ENCODE measurements at places on chromosomes 5 and 9. TPM values are rescaled to one million over a fixed set of nuclear protein-coding genes. Genes with fewer than 3 reads are reported as not detected.

- DNase-seq, result no peak
Observed at GRCh38 chr9:99030092-99030511, 74.8 kb upstream of the TGFBR1 start.

- no peak for DNase-seq
Observed at GRCh38 chr5:76155536-76155935, 72.4 kb downstream of the SV2C start.

LRRC70 gene
- total RNA-seq, result 7.3 TPM

SLCO4C1 gene
- total RNA-seq, result 0.11 TPM

C5orf58 gene
- total RNA-seq, result not detected

CBY3 gene
- 0.64 TPM for total RNA-seq

DNA sequence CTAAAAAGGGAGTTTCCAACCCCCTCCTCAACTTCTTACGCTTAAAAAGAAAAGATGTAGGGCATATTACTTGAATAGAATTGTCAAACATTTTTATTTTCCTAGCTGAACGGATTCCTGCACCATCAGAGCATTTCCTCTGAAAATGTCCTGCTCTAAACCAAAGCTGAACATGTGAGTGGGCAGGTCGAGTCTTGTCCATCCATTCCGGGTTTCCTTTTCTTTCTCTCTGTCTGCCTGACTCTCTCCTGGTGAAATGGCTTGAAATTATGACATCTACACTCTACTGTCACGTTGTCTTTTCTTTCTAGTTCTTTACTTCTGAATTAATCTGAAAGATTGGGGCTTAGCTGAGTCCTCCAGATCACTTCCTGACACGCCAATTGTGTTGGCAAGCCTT, 39.2 kb upstream of the PTPN3 start:
- no peak for DNase-seq

QRFP gene
- not detected for total RNA-seq

NUDCD2 gene
- total RNA-seq, result 18.0 TPM

- DNase-seq, result no peak
Observed at GRCh38 chr9:27533311-27533710, 3.7 kb upstream of the MOB3B start.

DNA sequence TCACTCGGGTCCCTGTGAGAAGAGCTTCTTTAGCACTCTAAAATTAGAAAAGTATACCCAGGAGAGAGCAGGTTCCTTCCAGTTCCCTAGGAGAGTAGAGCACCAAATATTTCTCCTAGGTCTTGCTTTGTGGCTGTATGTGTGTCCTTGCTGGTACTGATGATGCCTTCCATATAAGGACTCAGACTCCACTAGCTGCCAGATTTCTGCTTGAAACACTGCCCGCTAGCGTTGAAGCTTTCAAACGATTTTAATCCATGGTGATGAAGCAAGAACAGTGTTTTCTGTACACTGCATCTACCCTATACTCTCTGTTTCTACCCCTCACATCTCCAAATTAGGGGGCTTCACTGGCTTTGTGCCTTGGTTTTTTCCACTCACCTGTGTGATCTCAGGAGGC, 2.4 kb upstream of the SMC2 start:
- no peak for DNase-seq

STK32A gene
- not detected for total RNA-seq

DNA sequence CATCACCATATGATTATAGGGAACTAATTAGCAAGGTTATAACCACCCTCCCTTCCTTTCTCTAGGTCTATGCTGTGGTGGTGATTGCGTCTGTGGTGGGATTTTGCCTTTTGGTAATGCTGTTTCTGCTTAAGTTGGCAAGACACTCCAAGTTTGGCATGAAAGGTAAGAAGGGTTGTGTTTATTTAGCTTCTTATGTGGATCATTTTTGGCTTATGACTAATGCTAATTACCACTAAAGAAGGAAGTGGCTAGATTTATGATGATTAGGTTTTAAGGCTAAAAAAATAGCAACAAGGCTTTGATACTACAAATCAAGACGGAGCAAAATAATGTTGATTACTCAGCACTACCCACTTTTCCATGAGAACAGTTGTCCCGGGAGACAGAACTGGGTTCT, 82.4 kb downstream of the NTRK2 start:
- peak; percentile 36 for DNase-seq

- DNase-seq, result no peak
Observed at GRCh38 chr5:13809921-13810320, 134.6 kb downstream of the DNAH5 start.

DNA sequence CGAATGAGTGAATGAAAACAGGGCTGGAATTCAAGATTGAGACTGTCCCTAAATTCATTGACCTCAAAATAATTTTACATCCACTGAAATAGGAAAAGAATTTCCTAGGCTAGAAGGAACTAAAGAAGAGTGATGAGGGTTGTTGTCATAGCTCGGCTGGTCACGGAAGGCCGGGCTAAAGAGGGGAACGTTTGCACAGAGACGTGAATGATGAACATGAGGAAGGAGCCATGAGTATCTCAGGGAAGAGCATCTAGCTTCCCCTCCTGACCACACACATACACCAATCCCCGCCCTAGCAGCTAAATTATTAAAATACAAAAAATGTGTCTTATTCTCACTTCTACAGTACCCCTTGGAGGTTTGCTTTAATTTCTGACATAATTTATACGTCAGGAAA, 124.4 kb upstream of the ABCA1 start:
- no peak for DNase-seq

- DNase-seq, result no peak
Observed at GRCh38 chr5:130773813-130774212, 391.2 kb downstream of the HINT1 start.

DNA sequence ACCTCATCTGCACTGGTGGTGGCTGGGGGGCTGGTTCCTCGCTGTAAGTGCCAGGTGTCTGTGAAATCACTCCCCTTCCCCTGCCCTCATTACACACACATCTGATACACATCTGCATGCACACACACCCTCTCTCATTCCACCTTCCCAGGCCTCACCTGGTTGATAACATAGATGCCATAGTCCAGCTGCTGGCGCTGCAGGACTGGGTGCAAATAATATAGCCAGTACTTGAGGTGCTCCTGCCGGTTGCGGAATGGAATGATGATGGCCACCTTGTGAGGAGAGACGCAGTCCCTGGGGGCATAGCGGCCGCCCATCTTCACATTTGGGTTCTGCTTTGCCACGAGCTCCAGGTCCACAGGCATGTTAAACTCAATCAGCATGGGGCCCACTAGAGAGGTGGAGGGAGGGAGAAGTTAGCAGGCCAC, 32.1 kb downstream of the B4GALT1 start:
- DNase-seq, result no peak

- DNase-seq, result no peak
Observed at GRCh38 chr5:117203584-117203983, 629.0 kb upstream of the SEMA6A start.

CCL28 gene
- total RNA-seq, result 20.9 TPM

DNA sequence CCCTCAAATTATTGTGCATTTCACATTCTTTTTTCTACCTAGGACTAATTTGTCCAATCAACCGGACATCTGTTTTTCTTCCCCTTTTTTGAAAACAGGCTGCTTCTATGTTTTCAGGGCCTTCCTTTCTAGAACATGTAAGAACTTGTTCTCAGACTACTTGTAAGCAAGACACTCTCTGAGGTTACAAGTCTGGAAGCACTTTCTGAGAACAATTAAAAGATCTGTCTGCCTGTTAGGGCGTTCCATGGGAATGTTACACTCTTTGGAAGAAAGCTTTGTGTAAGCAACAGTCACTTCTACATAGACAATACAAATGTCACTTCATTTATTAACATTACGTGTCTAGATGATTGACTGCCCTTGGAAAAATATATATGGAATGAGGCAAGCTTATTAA, 50.9 kb upstream of the HSPB3 start:
- DNase-seq, result no peak

- no peak for DNase-seq
Observed at GRCh38 chr9:86983249-86983619, 35.9 kb upstream of the GAS1 start.

DNA sequence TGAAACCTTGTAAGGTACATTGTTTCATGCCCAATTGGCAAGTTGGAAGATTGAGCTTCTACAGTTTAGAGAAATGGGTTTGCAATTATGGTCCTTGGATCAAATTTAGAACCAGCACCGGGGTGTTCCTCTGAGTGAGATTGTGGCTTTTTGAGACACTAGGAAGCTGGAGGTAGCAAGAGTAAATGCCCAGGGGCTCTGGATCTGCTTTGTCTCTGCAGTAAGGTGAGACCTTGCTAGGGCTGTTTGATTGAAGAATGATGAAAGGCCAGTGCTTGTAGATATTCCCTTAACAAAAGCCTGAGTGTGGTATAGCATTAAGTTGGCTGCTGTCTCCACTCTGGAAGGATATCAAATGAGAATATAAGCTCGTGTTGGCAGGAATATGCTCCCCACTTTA, 36.0 kb downstream of the WWC1 start:
- DNase-seq, result no peak

DNA sequence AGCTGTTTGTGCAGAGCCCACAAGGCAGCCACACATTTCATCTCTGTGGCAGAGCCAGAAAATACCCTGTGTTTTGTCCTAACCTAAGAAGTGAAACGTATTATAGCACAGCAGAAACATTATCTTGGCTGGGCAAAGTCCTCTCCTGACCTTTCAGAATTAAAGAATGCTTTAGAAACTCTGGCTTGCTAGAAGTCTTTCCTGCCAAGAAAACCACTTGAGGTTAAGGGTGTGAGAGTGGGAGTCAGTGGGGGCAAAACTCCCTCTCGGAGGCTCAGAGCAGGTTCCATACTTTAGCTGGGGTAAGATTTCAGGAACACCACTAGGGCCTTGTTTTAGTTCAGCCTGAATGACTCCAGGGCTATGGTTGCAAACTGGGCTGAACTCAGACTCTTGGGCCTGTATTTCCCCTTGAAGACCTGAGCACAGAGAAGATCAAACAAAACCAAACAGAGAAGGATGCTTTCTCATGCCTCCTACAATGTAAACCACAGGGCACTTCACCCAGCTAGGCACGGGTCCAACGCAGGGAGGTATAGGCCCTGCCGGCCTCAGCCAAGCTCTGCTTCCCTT, 48.0 kb downstream of the ZNF366 start:
- no peak for DNase-seq

DNA sequence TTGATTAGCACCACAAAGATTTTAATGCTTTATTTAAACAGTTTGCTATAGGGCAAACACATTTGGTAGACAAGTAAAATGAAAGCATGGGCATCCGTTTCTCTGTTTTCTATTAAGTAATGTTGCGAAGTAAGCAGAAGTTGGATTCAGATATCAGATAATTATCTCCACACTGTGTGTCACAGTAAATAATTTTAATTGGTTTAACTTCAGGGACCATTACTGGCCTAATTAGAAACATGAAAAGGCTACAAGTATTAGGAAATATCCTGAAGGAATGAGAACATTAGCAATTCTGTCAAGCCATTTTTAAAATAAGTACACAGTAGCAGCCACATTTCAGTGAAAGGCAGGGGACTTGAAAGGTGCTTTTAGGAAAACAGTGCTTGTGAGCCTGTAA, 975.4 kb downstream of the NR2F1-AS1 start:
- DNase-seq, result no peak

DNA sequence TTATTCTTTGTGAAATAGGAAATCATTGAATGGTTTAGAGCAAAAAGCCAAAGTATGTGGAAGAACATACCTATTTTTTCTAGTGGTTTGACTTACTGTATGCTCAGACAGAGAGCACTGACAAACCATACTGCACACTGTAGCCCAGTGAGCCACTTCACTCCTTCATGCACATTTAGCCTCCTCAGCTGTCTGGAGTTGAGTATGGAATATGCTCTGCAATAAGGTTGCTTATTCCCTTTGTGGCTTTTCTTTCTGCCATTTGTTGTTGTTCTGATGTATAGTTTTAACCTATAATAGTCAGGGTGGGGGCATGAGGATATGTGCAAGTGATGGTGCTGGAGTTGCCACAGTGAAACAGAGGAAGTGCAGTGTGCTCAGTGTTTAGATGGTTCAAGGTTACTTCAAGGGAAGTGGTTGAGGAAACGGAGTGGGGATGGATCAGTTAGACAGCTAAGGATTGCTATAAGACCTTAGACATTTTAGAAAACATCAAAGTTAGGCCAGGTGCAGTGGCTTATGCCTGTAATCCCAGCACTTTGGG, 100.7 kb downstream of the CDC42SE2 start:
- DNase-seq, result peak; percentile 70

DNA sequence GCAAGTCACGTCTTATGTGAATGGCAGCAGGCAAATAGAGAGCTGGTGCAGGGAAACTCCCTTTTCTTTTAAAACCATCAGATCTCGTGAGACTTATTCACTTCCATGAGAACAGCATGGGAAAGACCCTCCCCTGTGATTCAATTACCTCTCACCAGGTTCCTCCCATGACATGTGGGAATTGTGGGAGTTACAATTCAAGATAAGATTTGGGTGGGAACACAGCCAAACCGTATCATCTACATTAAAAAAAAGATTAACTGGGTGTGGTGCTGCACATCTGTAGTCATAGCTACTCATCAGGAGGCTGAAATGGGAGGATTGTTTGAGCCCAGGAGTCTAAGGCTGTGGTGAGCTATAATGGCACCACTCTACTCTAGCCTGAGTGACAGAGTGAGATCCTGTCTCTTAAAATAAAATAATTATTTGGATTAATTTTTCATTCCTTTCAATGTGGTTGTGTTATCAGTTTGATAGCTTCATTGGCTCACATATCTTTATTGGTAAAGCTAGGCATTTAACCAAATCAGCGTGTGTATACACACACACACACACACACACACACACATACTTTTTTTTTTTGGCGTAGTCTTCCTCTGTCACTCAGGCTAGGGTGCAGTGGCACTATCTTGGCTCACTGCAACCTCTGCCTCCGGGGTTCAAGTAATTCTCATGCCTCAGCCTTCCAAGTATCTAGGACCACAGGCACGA, 21.8 kb downstream of the DENND4C start:
- DNase-seq, result no peak

GRCh38 chr5:37810311-37810710, 29.5 kb downstream of the GDNF start:
- no peak for DNase-seq

PCDHGB1 gene
- not detected for total RNA-seq

NUDT12 gene
- 1.4 TPM for total RNA-seq

- DNase-seq, result no peak
Observed at GRCh38 chr5:149740866-149741459, 10.9 kb downstream of the PPARGC1B start.

GRCh38 chr5:172745838-172746237, 25.2 kb downstream of the DUSP1 start:
- DNase-seq, result no peak

GRCh38 chr9:32351845-32352244, 32.6 kb upstream of the ACO1 start:
- no peak for DNase-seq

GRCh38 chr5:2550509-2550908, 201.0 kb downstream of the IRX2 start:
- no peak for DNase-seq

DNA sequence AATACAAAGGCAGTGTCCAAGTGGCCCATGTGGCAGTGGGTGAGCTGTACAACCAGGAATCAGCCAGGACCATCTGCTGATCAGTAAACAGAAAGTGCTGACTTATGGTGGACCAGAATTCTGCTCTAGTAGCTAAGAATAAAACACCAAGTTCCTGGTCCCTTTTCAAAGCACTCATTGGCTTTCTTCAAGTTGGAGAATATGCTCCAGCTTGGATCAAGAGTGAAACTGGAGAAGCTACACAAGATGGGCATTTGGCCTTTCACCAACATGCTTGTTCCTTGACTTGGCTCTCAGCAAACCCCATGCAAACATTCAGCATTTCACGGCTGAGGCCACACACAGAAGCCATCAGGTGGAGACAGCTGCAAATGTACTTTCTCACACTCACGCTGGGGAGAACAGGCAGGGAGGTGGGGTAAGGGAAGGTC, 32.1 kb downstream of the MARCHF3 start:
- DNase-seq, result no peak

Data from CD4-positive, alpha-beta T cell (primary cell).